NCI-H1694 (cell line): ENCODE measurements at places on chromosomes 2 and 18.

DNA sequence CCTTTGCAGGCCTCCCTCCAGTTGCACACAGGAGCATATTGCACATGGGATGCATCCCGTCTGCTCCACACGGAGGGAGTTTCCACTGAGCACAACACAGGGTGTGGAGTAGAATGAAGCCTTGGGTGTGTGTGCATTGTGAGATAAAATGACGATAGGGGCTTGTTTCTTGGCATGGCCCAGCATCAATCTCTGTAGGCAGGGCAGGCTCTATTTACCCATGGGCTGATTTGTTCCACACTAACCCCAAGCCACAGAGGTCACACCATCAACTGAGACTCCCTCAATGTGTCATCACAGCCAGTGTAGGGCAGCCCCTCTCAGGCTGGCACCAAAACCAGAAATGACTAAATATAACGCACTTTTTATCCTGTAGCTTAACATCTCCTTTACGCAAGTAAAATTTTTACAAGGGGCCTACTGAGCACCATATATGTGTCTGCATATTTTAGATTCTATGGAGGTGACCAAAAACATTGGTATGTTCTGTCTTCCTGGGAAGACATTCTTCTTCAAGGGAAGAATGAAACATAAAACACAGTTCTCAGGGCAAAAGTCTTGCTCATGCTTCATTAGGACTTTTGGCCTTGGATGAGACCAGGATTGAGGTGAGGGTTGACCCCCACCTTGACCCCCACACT lies 2.7 kb upstream of the GKN1 start:
- no peak for DNase-seq

DNA sequence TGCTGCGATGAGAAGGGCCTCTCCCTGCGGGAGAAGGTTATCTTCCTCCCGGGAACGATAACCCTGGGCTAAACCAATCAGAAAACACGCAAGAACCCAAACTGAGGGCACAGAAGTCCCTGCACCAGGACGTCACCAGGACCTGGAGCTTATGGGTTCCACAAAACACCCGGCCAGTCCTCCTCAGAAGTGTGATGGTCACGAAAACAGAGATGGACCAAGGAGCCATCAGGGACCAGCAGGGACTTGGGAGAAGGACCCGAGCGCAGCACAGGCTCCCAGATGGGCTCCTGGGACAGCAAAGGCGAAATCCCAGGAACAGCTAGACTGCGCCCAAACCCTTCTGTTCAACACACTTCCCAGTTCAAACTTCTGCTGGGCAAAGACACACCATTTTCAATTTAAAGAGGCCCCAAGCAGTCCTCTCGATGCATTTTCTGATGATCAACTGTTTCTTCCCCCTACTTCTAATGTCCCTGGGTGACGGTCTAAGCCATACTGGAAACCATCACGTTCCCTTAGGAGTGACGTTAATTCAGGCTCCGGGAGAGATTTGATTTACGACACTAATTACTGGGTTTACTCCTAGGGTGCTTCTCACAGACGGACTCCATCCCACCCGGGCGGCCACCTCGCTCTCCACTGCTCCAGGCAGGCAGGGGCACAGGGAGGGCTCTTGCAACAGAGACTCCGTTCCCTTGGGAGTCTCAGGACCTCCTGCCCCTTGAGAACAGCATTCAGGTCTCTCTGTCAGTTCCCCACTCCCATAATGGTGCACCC lies 29.2 kb downstream of the ZNF516 start:
- DNase-seq = no peak

DNA sequence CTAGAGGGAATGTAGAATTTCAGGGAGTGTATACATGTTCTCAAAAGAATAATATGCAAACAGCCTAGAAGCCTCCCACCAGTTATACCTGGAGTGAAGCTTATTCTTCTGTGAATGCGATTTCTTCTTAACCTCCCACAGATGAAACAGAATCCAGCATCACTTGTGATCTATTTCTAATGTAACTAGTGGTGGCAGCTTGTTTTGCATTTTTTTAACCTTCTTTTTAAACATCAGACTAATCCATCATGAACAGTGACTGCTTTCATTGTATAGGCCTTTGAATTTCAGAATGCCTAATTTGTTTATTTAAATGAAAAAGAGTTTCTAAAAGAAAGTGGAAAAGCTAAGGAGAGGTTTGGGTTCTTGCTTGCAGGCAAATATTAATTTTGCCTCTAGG lies 85.7 kb upstream of the EPHA4 start:
- DNase-seq = no peak

GRCh38 chr18:34744569-34744968 lies 34.5 kb downstream of the DTNA start:
- DNase-seq = no peak

DNA sequence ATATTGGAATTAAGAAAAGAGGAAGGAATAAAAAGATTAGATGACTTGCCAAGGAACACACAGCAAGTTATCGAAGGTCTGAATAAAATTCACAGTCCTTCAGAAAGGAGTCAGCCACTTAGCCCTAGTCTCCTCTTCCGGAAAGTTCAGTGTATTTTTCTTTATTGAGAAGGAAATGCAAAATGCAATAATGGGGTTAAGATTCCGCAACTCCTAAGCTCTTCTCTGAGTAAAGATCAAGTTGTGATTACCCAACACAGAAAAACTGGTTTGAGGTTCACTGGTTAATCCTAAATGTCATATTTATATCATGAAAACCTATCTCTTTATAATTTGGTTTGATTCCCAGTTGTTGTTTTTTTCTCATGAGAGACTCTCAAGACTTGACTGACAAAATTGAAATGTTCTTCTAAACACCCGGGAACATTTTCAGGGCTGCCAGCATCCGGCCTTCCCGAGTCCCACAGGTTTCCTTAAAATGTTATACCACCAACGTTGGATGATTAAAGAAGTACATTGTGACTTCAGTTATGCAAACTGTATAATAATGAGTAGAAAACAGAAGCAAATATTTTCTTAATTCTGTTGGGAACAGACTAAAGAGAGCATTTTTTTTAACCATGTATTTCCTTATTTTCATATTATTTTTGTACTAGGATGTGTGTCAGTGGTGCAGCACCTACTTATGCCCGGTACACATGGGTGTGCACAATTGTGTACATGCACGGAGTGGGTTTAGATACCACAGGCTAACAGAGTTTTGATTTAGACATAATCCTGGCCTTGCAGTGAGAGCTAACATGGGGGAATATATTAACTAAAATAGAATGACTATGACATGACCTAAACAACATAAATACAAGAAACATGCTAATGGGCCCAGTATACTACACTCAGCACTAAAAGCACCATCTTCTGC lies 100.2 kb downstream of the STK39 start:
- no peak for DNase-seq

- no peak for DNase-seq
Observed at GRCh38 chr2:202990501-202990900, 24.2 kb upstream of the NBEAL1 start.

GRCh38 chr2:72789241-72789640 lies 36.6 kb downstream of the EXOC6B start:
- DNase-seq = no peak

DNA sequence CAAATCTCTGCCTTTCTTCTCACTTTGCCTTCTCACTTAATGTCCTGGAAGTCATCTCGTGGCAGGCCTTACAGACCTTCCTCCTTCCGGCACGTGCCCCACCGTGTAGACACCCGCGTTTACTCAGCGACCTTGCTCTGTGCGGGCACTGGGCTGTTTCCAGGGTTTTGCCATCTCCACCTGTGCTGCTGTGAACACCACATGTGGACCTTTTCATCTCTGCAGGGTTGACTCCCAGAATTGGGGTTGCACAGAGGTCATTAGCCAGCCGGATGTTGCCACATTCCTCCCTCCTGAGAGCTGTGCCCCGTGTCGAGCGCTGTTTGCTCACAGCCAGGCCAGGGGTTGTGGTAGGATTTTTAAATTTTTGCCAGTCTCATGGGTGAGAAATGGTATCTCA lies 25.4 kb downstream of the KCNG2 start:
- no peak for DNase-seq

- no peak for DNase-seq
Observed at GRCh38 chr2:120722246-120722567, 13.5 kb upstream of the GLI2 start.

DNA sequence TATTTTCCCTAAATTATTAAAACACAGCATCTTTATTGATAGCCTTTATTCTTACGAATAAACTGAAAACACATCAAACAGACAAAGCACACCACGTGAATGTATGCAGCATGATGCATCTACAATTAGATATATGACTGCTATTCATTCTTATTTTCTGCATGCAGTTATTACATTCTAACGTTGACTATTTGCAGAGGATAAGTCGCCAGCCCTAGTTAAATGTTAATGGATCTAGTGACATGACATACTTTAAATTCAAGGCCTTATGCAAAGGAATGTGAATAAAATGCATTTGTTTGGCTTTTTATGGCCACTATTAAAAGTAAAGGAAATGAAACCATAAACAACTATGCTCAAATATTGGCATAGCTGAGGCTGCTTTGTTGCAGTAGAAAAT lies 172.4 kb downstream of the MAP2 start:
- DNase-seq = no peak

- DNase-seq = no peak
Observed at GRCh38 chr2:58109481-58109880, 62.9 kb downstream of the VRK2 start.
